ENCODE measurements at places on chromosomes 3 and 15. TPM values are rescaled to one million over a fixed set of nuclear protein-coding genes. Genes with fewer than 3 reads are reported as not detected.

DNA sequence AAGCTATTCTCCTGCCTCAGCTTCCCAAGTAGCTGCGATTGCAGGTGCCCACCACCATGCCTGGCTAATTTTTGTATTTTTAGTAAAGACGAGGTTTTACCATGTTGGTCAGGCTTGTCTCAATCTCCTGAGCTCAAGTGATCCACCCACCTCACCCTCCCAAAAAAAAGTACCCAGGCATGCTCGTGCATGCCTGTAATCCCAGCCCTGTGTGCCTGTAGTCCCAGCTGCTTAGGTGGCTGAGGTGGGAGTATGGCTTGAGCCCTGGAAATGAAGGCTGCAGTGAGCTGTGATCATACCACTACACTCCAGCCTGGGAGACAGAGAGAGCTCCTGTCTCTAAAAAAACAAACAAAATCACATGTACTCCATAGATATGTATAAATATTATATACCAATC is 176.5 kb downstream of the SOX2 start:
- H3K27me3 ChIP-seq: no peaks in the 10 kb centered on the region
- H3K4me1 ChIP-seq: no peaks in the 10 kb centered on the region
- H3K4me3 ChIP-seq: no peak overlapping the region
- no peak overlapping the region for H3K27ac ChIP-seq
- no peaks in the 10 kb centered on the region for H3K36me3 ChIP-seq
- no peak for DNase-seq

- no peak for DNase-seq
- H3K36me3 ChIP-seq: no peaks in the 10 kb centered on the region
- no peaks in the 10 kb centered on the region for H3K4me1 ChIP-seq
- no peak overlapping the region for H3K27ac ChIP-seq
- H3K4me3 ChIP-seq: no peak overlapping the region
These were observed 92.4 kb downstream of the GPR156 start for GRCh38 chr3:120192579-120192978.

GRCh38 chr3:96266395-96267190 is 547.8 kb upstream of the EPHA6 start:
- no peaks in the 10 kb centered on the region for H3K27me3 ChIP-seq
- no peak overlapping the region for H3K27ac ChIP-seq
- no peak overlapping the region for H3K4me3 ChIP-seq
- H3K36me3 ChIP-seq: no peaks in the 10 kb centered on the region

- no peak overlapping the region for H3K27ac ChIP-seq
- no peaks in the 10 kb centered on the region for H3K4me1 ChIP-seq
- no peak overlapping the region for H3K4me3 ChIP-seq
- peaks cover 25% of the 10 kb centered on the region for H3K27me3 ChIP-seq
- no peak for DNase-seq
- H3K36me3 ChIP-seq: no peaks in the 10 kb centered on the region
These were observed 341.0 kb upstream of the RASGRP1 start for GRCh38 chr15:38905632-38906031.

- no peaks in the 10 kb centered on the region for H3K4me1 ChIP-seq
- H3K27me3 ChIP-seq: peaks cover 3% of the 10 kb centered on the region
- H3K27ac ChIP-seq: no peak overlapping the region
- DNase-seq: no peak
These were observed 50.9 kb downstream of the PRICKLE2 start for GRCh38 chr3:64174328-64174727.

- H3K36me3 ChIP-seq: peaks cover 12% of the 10 kb centered on the region
- no peak overlapping the region for H3K4me3 ChIP-seq
- DNase-seq: peak; percentile 56
- H3K4me1 ChIP-seq: peaks cover 67% of the 10 kb centered on the region
These were observed 258.7 kb upstream of the TGFBR2 start for GRCh38 chr3:30347679-30348216.

DNA sequence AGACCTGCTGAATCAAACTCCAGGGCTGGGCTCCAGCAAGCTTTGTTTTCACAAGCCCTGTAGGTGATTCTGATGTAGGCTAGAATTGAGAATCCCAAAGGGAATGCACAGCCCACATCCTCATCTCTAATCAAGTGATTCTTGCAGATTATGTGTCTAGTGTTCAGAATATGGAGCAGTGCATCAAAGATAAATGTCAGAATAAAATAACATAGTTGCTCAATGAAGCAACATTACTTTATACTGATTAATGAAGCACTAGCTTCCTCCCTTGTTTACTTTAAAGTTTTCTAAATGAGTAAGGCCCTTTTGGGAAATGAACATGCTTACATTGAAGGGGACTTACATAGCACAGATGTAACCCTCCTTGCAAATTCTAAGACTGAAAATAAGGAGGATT is 39.2 kb downstream of the NUP210 start:
- H3K4me3 ChIP-seq: no peak overlapping the region
- H3K27ac ChIP-seq: no peak overlapping the region
- DNase-seq: no peak
- peaks cover 55% of the 10 kb centered on the region for H3K36me3 ChIP-seq
- no peaks in the 10 kb centered on the region for H3K27me3 ChIP-seq

GRCh38 chr3:184282941-184283340 is 7.1 kb downstream of the ECE2 start:
- H3K27me3 ChIP-seq: peaks cover 6% of the 10 kb centered on the region
- no peaks in the 10 kb centered on the region for H3K36me3 ChIP-seq
- no peak for DNase-seq
- H3K4me3 ChIP-seq: no peak overlapping the region
- no peak overlapping the region for H3K27ac ChIP-seq

DNA sequence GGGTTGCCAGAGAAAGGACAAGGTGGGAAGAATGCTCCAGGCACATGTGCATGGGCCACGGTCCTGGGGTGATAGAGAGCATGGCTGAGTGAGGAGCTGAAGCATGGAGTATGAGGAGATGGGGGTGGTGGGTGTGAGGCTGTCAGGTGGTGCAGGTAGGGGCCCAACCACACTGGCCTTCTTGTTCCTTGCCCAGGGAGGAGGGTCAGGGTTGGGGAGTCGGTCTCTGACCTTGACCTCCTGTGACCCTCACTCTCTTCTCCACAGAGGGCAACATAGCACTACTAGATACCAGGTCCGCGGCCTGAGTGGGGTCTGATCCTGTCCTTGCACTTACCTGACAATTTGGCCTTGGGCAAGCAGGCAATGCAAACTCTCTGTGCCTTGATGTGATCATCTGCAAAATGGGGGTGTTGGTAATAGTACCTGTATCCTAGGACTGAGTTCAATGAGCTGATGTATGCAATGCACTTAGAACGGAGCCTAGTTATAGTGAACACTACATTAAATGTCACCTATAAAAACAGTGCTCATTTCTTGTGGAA is 75.2 kb downstream of the EEFSEC start:
- DNase-seq: no peak
- H3K36me3 ChIP-seq: peaks cover 7% of the 10 kb centered on the region
- no peaks in the 10 kb centered on the region for H3K27me3 ChIP-seq
- H3K27ac ChIP-seq: no peak overlapping the region

The SPINK8 gene
- not detected for total RNA-seq

The TTLL13 gene
- 0.87 TPM for total RNA-seq

The CCDC9B gene
- total RNA-seq: 0.81 TPM

Data from activated CD4-positive, alpha-beta T cell treated with anti-CD3 and anti-CD28 coated beads, Interleukin-2, amount 10 ng/mL, durations not matched to agents 7 days and 5 days (primary cell).